Stimulated activated CD4-positive, alpha-beta T cell treated with anti-CD3 and anti-CD28 coated beads, Interleukin-1b, Interleukin-23, amount 100 ng/mL, for 24 hours (primary cell): ENCODE measurements at places on chromosomes 3 and 15.

GRCh38 chr3:56883828-56884227, 82.1 kb upstream of the ARHGEF3 start:
- no peak for DNase-seq

DNA sequence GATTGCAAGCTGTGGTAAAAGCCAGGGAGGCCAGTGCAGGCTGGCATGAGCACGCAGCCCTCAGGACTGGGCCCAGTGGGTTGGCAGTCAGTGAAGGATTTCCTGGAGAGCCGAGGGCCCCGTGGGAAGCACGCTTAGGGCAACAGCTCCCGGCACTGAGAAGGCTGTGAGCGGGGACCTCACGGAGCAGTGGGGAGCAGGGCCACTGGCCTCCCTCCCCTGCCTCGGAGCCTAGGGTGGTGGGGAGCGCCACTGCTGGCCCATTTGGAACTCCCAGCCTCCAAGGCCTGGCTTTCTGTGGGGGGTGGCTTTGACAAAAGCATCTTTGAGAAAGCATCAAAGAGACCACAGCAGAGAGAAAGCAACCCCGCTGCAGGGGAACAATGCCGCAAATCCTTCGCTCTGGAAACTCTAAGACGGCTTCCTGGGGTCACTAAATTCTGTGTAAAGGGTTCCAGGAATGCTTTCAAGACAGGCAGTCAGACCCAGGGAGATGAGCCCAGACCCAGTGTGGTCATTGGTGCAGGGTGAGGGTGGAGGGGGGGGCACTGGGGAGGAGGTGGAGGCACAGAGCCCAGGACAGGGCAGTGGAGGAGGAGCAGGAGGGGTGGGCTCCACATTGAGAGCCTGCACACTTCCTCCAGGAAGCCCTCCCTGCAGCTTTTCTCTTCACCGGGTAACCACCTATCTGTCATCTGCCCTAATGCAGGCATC, 9.5 kb upstream of the APBA2 start:
- no peak for DNase-seq

- no peak for DNase-seq
Measured at GRCh38 chr3:38392604-38393163, 46.1 kb downstream of the XYLB start.

GRCh38 chr15:37219211-37219701, 118.9 kb upstream of the MEIS2 start:
- no peak for DNase-seq
